ENCODE measurements at places on chromosomes 12 and 14.

GRCh38 chr12:26058818-26059217 lies 66.0 kb downstream of the BHLHE41 start:
- DNase-seq = no peak

- DNase-seq = no peak
These were observed 884.2 kb downstream of the FLRT2 start for GRCh38 chr14:86414146-86414545.

GRCh38 chr12:62693376-62694050 lies 226.9 kb downstream of the MON2 start:
- DNase-seq = peak; percentile 73

DNA sequence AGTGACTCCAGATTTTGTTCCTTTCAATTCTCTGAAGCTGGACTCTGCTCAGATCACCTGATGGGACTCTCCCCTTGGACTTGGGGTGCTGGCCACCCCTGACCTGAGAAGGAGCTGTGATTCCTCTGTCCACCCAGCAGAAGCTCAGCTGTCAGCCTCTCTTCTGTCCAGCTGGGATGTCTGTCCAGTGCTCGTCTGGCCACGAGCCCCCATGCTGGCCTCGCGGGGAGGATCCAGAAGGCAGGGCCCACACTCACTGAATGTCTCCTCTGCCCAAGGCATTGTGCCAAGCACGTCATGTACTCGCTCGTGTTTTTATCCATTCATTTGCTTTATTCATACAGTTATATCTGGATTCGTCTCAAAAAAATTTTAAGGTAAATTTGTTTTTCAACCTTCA lies 14.2 kb upstream of the SLC24A4 start:
- DNase-seq = no peak

- no peak for DNase-seq
These were observed 15.6 kb downstream of the PLEKHD1 start for GRCh38 chr14:69500096-69500495.

- peak; percentile 63 for DNase-seq
These were observed 68.2 kb upstream of the ETV6 start for GRCh38 chr12:11581179-11581755.

GRCh38 chr12:54166567-54167499 lies 22.0 kb downstream of the SMUG1 start:
- no peak for DNase-seq

GRCh38 chr12:12715459-12716150 lies 1.6 kb upstream of the CDKN1B start:
- DNase-seq = peak; percentile 61

GRCh38 chr14:81517798-81518398 lies 15.8 kb downstream of the SEL1L start:
- no peak for DNase-seq

DNA sequence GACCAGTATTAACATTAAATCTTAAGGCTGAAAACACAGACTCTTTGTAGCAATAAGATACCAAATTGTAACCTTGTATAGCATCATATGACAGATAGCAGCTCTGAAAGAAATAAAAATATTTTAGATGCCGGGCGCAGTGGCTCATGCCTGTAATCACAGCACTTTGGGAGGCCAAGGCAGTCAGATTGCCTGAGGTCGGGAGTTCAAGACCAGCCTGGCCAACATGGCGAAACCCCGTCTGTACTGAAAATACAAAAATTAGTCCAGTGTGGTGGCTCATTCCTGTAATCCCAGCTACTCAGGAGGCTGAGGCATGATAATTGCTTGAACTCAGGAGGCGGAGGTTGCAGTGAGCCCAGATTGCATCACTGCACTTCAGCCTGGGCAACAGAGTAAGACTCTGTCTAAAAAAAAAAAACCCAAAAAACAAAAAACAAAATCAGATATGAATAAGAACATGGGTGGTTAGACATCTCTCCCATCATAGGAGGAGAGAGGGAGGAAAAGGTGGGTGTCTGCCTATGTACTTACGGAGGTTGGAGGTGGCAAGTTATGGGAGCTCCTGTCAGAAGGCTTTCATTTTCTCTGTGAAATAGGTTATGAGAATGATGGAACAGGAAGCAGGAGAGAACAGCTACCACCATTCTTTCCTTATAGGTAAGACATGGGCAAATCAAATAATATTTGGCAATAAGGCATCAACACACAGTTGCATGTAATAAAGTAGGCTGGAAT lies 7.6 kb upstream of the HEBP1 start:
- DNase-seq = no peak

- peak; percentile 34 for DNase-seq
These were observed 1.7 kb downstream of the HECTD1 start for GRCh38 chr14:31205681-31206535.

- no peak for DNase-seq
These were observed 36.3 kb downstream of the LIMA1 start for GRCh38 chr12:50246873-50247612.

GRCh38 chr14:67644428-67644827 lies 24.7 kb downstream of the ARG2 start:
- no peak for DNase-seq

GRCh38 chr14:95332641-95333040 lies 12.9 kb upstream of the CLMN start:
- DNase-seq = no peak

GRCh38 chr14:101687756-101688546 lies 73.6 kb upstream of the PPP2R5C start:
- DNase-seq = no peak

GRCh38 chr14:74350211-74350927 lies 2.1 kb downstream of the VRTN start:
- DNase-seq = no peak

All from retina (tissue), 1 donor.